ENCODE measurements at places on chromosomes 16 and 17. TPM values are rescaled to one million over a fixed set of nuclear protein-coding genes. Genes with fewer than 3 reads are reported as not detected.

- no peak for DNase-seq
These were observed 184.9 kb downstream of the MSI2 start for GRCh38 chr17:57441270-57441600.

DNA sequence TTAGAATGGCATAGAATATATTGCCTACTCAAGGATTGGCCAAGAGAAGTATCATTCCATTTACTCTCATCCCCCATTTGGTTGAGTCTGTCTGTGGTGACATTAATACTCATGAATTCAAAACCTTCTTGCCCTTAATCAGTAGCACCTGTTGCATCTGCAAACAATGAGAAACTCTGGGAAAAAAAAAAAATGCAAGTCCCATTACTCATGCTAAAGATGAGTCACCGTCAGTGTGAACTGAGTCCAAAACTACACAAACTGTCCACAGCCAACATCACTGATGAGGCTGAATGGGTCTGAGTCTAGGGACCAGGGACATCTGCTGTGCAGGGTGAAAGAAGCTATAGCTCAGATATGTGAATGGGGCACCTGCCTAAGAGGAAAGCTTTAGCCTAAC is 96.9 kb upstream of the ADAMTS18 start:
- no peak for DNase-seq

- no peak for DNase-seq
These were observed 29.0 kb upstream of the KPNB1 start for GRCh38 chr17:47620503-47621245.

GRCh38 chr17:82662711-82663261 is 14.5 kb upstream of the WDR45B start:
- no peak for DNase-seq

The KRTAP1-1 gene
- total RNA-seq: not detected
